ENCODE measurements at places on chromosomes 6 and 20. TPM values are rescaled to one million over a fixed set of nuclear protein-coding genes. Genes with fewer than 3 reads are reported as not detected.

Gene PDSS2
- 5.8 TPM for total RNA-seq

DNA sequence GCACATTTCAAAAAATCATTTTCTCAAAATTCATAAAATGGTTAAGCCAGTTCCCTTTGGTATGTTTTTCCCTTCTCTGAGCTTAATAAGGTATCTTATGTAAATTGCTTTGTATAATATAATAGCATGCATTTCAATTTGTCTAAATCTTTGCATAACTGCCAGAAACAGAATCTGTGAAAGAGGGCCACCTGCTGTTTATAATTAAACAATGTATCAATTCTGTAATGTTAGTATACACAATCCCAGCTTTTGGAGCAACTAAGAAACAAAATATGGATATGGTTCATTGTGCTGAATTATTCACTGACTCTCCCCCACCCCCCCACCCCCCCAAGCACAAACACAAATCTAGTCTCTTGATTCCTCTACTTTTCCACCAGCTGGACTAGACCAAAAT, 54.8 kb downstream of the GPX5 start:
- no peak for DNase-seq

DNA sequence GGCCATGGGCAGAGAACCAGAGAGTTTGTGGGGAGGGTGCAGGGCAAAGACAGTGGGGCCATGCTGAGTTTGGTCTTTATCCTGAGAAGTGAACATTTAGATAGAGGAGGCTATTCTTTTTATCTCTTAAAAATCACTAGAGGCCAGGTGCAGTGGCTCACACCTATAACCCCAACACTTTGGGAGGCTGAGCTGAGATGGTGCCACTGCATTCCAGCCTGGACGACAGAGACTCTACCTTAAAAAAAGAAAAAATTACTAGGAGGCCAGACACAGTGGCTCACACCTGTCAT, 8.7 kb downstream of the PXMP4 start:
- DNase-seq, result no peak

Gene SLC22A3
- total RNA-seq, result not detected

DNA sequence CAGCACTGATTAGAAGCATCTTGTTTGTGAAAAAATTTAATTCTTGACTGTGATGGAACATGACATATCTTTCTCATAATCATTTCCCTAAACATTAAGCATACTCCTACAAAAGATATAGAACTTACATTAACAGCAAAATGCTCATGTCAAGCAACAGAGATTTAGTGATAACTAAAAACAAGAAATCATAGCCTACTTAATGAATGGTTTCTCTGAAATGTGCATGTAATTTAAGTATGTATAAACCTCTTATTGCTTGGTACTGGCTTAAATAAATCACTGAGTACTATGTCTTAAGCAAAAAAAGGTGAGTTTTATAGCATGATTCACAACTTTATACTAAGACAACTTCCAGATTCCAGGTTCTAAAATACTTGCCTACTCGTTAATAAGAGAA, 9.3 kb downstream of the ROMO1 start:
- DNase-seq, result no peak

Data from CD4-positive, alpha-beta T cell (primary cell).